ENCODE measurements at places on chromosomes 5 and 9. TPM values are rescaled to one million over a fixed set of nuclear protein-coding genes. Genes with fewer than 3 reads are reported as not detected.

C9orf57 gene
- not detected for total RNA-seq

GRCh38 chr9:93268551-93269314 lies 84.8 kb downstream of the WNK2 start:
- H3K36me3 ChIP-seq, result no peaks in the 10 kb centered on the region
- H3K4me3 ChIP-seq, result peak overlapping the region; percentile 24
- H3K27me3 ChIP-seq, result peaks cover 14% of the 10 kb centered on the region

GRCh38 chr5:71969460-71969859 lies 137.8 kb upstream of the MAP1B start:
- H3K36me3 ChIP-seq, result no peaks in the 10 kb centered on the region
- no peak for DNase-seq
- H3K27ac ChIP-seq, result no peak overlapping the region
- H3K27me3 ChIP-seq, result peaks cover 3% of the 10 kb centered on the region

- H3K27me3 ChIP-seq, result peaks cover 34% of the 10 kb centered on the region
- H3K4me1 ChIP-seq, result peaks cover 10% of the 10 kb centered on the region
- no peaks in the 10 kb centered on the region for H3K36me3 ChIP-seq
These were observed 833 bp downstream of the GAS1 start for GRCh38 chr9:86946201-86947145.

DNA sequence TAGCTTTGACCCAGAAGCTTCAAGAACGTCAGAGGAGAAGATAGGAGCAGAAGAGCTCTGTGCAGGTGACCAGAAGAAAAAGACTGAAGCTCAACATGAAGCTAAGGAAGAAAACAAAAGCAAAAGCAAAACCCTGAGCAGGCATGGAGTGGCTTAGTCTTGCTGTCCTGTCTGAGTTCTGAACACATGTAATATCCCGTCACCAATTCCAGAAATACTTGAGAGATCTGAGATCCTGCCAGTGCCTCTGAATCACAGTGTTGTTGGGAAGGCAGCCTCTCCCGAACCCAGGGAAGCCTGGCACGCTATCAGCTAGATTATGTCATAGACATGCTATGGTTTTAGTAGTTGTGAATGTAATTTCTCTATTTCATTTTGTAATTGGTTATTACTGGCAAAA lies 235.7 kb downstream of the ICE1 start:
- no peaks in the 10 kb centered on the region for H3K27me3 ChIP-seq
- no peak overlapping the region for H3K27ac ChIP-seq
- no peaks in the 10 kb centered on the region for H3K36me3 ChIP-seq

SPINK6 gene
- total RNA-seq, result not detected

- H3K4me3 ChIP-seq, result no peak overlapping the region
- H3K27ac ChIP-seq, result peak overlapping the region; percentile 70
- H3K27me3 ChIP-seq, result peaks cover 76% of the 10 kb centered on the region
- DNase-seq, result no peak
These were observed 2.5 kb downstream of the PRDM6 start for GRCh38 chr5:123091298-123092222.

IL13 gene
- 308 TPM for total RNA-seq

- no peak for DNase-seq
- peaks cover 8% of the 10 kb centered on the region for H3K36me3 ChIP-seq
- peaks cover 16% of the 10 kb centered on the region for H3K27me3 ChIP-seq
- peak overlapping the region; percentile 67 for H3K27ac ChIP-seq
- peak overlapping the region; percentile 75 for H3K4me3 ChIP-seq
- peaks cover 43% of the 10 kb centered on the region for H3K4me1 ChIP-seq
These were observed 1.2 kb downstream of the PDLIM7 start for GRCh38 chr5:177496070-177496726.

- peaks cover 64% of the 10 kb centered on the region for H3K36me3 ChIP-seq
- DNase-seq, result no peak
- peaks cover 82% of the 10 kb centered on the region for H3K4me1 ChIP-seq
- no peaks in the 10 kb centered on the region for H3K27me3 ChIP-seq
- H3K27ac ChIP-seq, result peak overlapping the region; percentile 26
These were observed 12.0 kb downstream of the MACROH2A1 start for GRCh38 chr5:135386886-135387628.

DNA sequence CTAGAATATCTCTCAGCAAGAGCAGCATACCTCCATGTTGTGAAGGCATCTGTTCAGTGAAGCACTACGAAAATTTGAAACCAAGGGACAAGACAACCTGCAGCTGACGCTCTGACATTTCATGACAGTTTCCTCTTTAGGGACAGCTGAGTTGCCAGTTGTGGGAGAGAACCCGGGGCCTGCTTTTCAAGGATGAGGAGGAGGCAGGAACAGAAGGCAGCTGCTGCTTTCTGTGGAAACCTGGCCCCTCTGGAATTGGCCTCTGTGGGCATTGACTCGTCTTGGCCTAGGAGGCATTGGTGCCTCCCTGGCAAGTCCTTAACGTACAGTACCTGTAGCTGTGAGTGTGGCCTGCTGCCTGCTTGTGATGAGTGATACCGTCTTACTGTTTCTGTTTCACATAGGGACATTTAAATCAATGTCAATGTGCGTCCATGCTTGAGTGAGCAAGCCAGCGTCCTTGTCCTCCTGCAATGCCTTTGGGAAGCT lies 21.6 kb downstream of the SLC46A2 start:
- H3K4me1 ChIP-seq, result peaks cover 8% of the 10 kb centered on the region
- no peak for DNase-seq
- H3K36me3 ChIP-seq, result peaks cover 4% of the 10 kb centered on the region
- H3K4me3 ChIP-seq, result no peak overlapping the region

DNA sequence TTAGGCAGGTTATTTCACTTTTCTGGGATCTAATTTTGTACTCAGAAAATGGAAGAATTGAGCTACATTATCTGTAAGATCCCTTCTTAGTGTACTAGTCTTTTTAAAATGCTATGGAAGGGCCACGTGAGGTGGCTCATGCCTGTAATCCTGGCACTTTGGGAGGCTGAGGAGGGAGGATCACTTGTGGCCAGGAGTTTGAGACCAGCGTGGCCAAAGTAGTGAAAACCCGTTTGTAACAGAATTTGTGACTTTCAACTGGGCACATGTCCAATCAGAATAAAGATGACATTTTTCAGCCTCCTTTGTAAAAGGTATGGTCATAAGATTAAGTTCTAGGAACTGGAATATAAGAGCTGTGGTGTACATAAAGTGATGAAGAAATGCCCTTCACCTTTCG lies 3.1 kb upstream of the RAB3C start:
- H3K4me3 ChIP-seq, result no peak overlapping the region
- H3K4me1 ChIP-seq, result peaks cover 12% of the 10 kb centered on the region
- H3K27ac ChIP-seq, result no peak overlapping the region
